ENCODE measurements at places on chromosomes 1 and 21.

DNA sequence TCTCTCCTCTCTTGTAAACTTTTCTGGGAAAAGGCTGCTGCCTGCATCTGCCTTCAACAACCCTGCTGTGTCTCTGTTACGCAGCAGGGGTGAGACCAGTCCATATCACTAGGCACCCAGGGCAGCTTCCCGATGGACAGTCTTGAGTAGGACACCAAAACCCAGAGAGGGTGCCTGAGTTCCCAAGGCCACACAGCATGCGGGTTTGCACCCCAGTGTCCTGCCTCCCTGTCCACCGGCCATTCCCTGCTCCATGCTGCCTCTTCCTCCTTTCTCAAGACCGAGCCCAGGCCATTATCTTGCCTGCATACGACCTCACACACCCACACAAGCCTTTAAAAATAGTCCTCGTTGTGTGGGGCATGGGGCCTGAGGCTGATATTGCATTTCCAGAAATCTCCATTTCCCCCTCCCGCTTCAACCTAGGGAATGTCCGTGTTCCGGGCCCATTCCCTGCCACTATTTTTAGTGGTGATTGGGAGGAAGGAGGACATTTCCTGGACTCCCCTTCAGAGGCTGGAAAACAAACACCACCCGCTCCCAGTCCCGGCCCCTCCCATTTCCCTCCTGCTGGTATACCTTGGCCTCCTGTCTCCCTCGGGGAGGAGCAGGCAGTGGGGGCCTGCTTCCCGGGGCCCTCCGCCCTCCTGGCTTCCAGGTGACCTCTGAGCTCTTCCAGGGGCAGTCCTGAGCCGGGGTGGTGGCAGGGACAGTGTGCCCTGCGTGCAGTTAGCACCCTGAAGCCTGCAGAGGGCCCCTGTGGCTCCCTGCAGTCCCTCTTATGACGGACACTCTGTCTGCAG, 132.4 kb upstream of the TMEM51 start:
- DNase-seq = no peak

DNA sequence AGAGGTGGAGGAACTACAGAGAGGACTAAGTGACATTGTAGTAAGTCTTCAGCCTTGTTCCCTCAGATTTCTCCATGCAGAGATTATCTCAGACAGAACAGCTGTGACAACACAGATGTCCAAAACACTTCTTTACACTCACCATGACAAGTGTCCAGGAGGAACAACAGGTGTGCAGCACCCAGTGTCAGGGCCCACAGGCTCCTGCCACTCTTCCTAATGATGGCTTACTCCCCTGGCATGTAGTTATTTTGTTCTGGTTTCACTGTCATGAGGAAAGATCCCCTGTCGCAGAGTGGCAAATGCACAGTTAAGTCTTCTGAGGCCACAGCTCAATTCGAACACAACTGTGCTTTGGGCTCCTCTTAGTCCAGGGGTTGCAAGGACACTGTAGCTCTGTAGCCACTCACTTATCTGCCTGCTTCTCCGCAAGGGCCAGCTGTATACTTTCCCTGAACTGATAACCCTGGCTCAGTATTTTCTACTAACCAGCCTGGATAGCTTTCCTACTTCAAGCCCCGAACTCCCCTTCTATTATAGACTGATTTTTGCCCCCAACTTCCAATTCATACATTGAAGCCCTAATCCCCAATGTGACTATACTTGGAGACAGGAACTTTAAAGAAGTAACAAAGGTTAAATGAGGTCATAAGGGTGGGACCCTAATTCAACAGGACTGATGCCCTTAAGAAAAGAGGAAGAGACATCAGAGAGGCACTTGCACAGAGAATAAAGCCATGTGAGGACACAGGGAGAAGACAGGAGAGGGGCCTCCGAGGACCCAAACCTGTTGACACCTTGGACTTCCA, 11.1 kb downstream of the PDZK1 start:
- no peak for DNase-seq

DNA sequence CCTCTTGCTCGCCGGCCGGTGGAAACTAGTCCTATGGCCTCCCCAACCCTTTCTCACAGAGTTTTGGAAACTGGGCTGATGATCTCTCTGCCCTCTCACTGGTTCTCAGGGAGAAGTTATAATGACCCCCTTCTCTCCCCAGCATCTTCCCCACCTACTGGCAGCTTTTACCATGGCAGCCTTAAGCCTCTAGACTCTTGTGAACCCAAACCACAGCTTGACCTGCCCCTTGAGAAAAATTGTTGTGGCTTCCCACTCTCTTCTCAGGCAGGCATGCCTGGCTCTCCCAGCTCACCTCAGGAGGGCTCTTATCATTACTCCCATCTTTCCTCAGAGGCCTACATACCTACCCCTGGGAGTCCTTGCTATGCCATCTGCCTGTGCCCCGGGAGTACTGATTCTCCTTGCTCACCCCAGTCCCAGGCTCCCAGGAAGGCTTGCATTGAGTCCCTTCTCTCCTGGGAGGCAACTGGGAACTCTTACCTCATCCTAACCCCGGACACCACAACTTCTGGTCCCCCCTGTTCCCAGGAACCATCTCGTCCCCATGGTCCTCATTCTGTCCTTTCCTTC, 1.6 kb downstream of the NSUN4 start:
- DNase-seq = no peak

DNA sequence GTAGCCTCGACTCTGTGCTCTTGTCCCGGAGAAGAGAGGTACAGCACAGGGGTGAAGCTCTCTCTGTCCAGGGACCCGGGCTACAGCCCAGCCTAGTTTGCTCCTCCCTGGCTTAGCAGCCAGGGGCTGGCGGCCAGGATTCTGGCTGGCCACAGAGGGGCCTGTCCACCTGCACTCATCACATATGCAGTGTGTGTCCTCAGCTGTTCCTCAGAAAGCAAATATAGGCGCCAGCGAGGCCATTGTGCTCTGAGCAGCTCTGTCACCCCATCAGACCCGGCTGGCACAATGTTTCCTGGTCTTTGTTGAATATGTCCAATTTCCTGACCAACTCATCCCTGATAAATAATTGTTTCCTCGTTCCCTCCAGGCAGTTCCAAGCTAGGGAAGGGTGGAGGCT, 28.5 kb downstream of the KCND3 start:
- no peak for DNase-seq

DNA sequence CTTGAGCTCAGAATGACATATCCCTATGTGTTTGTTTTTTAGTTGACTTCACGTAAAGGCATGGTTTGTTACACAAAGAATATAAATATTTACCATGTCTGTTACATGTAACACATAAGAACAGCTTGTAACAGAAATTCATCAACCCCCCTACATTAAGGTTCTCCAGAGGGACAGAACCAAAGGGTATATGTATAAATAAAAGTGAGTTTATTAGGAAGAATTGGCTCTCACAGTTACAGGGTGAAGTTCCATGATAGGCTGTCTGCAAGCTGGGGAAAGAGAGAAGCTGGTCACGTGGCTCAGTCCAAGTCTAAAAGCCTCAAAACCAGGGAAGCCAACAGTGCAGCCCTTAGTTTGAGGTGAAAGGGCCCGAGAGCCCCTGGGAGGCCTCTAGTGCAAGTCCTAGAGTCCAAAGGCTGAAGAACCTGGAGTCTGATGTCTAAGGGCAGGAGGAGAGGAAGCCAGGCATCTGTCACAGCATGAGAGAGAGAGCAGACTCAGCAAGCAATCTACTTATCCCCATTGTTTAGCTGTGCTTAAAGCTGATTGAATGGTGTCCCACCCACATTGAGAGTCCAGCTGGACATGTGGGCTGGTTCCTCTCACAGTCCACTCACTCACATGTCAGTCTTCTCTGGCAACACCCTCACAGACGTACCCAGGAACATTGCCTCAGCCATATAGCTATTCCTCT, 15.8 kb downstream of the THRAP3 start:
- DNase-seq = no peak

GRCh38 chr21:43716376-43717165, 2.4 kb upstream of the PDXK start:
- DNase-seq = no peak

- no peak for DNase-seq
These were observed 566 bp upstream of the ALG6 start for GRCh38 chr1:63366908-63367214.

GRCh38 chr1:82179131-82179530, 378.4 kb downstream of the ADGRL2 start:
- DNase-seq = no peak

DNA sequence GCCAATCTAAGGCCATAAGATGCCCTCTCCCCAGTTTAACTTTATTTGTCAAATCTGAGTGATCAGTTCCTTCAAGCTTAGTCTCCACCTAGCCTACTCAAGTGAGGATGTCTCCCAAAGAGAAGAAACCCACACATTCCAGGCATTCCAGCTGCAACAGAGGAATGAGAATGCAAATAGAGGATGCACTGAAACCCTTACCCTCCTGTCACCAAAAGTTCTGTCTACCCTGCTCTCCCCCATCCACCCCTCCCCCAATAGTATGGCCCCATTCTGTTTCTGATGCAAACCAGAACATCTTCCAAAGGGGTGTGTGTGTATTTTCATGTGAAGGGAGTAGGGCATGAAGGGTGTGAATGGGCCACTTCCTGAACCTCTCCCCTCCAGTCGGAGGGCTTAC, 3.0 kb downstream of the DUSP23 start:
- no peak for DNase-seq

GRCh38 chr1:67514786-67515185, 84.6 kb upstream of the SERBP1 start:
- DNase-seq = no peak

DNA sequence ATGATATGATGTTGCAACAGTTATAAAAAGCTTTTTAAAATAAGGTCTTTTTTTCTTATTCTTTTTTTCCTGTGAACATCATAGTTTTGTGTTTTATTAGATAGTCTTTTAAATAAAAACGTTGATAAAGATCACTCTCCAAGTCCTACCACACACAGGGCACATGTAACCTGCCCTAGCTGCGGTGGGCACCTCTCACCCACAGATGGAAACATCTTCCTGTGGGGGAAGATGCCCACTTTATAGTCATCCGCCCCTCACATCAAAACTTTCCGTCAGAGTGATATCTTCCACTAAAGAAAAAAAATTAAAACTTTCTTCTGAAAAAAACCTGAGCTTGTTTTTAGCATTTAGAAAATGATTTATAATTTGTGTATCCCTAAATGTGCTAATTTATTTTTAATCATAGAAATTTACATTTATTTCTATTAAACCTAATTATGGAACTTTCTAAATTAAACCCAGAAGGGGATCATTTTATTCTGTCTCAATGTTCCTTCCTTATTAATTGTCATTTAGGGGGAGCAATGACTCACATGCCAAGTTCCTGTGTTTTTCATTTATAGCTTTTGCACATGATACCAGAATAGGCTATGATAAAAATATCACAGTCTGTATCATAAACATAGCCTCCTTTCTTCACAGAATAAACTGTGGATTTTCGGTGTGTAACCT, 24.7 kb downstream of the TNFRSF9 start:
- DNase-seq = peak; percentile 36

GRCh38 chr1:30744060-30744756, 13.4 kb downstream of the LAPTM5 start:
- DNase-seq = no peak

DNA sequence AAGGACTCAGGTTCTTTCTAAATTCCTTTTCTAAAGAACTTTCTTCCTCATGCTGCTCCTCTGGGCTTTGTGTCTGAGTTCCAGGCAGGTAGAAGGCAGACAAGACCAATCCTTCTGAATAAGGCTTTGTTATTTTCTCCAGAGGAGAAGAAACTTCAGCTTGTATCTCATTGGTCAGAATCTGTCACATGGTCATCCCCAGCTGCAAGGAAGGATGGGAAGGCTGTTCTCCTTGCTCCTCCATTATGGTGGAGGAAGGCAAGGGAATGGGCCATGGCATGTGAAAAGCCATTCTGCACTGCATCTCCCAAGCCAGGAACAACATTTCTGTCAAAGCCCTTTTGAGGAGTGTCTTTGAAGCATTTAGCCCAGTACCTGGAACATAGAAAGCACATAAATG, 50.6 kb upstream of the NTPCR start:
- no peak for DNase-seq

- DNase-seq = no peak
These were observed 38.6 kb upstream of the IGSF3 start for GRCh38 chr1:116706123-116706522.

DNA sequence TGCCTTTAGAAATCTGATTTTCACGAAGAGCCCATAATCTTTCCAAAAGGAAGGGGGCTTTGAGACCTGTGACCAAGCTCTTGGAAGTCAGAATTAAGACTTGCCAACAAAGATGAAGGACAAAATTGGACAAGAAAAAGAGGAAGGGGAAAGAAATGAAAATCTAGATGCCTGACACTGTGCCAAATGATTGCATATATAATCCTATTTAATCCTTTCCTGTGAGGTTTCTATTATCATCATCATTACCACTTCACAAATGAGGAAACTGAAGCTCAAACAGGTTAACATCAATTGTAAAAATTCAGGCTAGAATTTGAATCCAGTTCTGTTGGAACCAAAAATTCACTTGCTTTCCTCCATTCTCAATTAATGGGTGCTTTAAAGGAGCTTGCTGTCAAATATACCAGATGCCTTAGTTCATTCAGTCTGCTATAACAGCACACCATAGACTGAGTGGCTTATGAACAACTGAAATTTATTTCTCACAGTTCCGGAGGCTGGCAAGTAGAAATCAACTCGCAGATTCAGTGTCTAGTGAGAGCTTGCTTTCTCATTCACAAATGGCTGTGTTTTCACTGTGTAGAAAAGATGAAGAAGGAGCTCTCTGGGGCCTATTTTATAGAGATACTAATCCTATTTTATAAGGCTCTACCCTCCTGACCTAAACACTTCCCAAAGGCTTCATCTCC, 197.5 kb upstream of the ST6GALNAC5 start:
- no peak for DNase-seq

DNA sequence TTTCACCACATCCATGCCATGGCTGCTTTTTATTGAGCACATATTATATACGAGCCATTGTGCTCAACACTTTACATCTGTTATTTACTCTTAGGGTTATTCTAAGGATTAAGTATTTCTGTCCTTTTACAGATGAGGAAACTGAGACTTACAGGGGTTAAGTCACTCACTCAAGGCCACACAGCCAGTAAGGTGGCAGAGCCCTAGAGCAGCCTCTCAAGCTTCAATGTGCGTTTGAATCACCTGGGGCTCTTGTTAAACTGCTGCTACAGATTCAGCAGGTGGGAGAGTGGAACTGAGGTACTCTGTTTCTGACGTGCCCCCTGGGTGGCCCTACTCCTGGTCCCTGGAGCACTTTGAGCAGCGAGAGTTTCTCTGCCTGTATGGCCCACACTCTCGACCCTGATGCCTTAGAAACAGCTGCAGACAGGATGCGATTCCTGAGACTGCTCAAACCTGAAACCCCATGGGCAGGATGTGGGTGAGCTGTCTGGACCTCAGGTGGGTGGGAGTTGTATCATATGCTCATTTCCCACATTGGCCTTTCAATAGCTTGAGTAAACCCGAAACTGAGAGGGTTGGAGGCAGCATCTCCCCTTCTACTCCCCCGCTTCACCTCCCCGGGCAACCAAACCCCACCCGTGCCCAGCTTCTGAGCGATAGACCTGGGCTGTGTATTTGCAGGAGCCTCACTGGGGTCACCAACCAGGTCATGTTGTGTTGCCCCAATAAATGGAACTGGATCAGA, 59.3 kb downstream of the MAN1C1 start:
- peak; percentile 82 for DNase-seq

- DNase-seq = no peak
These were observed 108.9 kb downstream of the LHX8 start for GRCh38 chr1:75243124-75243523.

All from stimulated activated CD8-positive, alpha-beta memory T cell treated with anti-CD3 and anti-CD28 coated beads, Interleukin-15, amount 100 ng/mL, for 48 hours (primary cell).